Natural killer cell treated with Interleukin-12 subunit alpha and Interleukin-12 subunit beta and Interleukin-15 and Interleukin-18, amount 100 ng/mL, for 72 hours (primary cell): ENCODE measurements at places on chromosomes 5 and 9. TPM values are rescaled to one million over a fixed set of nuclear protein-coding genes. Genes with fewer than 3 reads are reported as not detected.

GRCh38 chr5:176629853-176630680 lies at the start of the genes EIF4E1B and SNCB:
Gene EIF4E1B, plus strand, starts transcription at chr5:176630675. Its CDS starts 12,113 bp downstream, at chr5:176642788.
Gene SNCB, minus strand, starts transcription at chr5:176630534. Its CDS starts 880 bp downstream, at chr5:176629654.
- H3K36me3 ChIP-seq = no peaks in the 10 kb centered on the region
- H3K4me3 ChIP-seq = peak within 1 kb of the TSS; percentile 19
- peaks cover 70% of the 10 kb centered on the region for H3K27me3 ChIP-seq
- H3K27ac ChIP-seq = no peak within 1 kb of the TSS
- peaks cover 17% of the 10 kb centered on the region for H3K4me1 ChIP-seq

DNA sequence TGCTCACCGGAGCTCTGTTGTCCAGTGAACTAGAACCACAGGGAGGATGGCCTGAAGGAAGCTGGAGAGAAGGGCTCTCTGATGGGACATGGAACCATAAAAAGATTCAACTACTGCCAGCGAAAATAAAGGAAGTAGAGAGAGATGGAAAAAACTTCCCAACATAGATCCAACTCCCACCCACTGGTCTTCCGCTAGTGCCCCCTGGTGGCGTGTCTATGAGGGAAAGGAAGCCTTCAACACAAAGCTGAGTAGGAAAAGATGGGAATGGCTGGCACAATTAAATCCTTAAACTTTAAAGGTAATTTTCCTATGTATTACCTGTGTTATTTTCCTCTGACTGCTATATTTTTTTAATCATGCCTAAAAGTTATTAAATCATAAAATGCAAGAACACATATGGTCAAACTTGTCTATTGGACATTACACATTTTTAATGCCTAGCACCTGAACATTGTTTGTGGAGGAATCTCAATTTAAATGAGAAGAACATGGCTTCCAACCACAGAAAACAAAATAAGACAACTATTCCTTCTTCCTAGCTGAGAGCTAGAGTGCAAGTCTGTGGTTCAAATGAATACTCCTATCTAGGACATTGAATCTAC lies 51.5 kb downstream of the CEP120 start:
- no peak overlapping the region for H3K4me3 ChIP-seq
- DNase-seq = no peak
- peaks cover 33% of the 10 kb centered on the region for H3K36me3 ChIP-seq
- H3K27me3 ChIP-seq = no peaks in the 10 kb centered on the region
- H3K27ac ChIP-seq = no peak overlapping the region

COX7C gene
- 425 TPM for total RNA-seq

EDIL3 gene
- total RNA-seq = not detected

- H3K4me1 ChIP-seq = peaks cover 20% of the 10 kb centered on the region
- no peak overlapping the region for H3K27ac ChIP-seq
- peaks cover 5% of the 10 kb centered on the region for H3K27me3 ChIP-seq
- no peak overlapping the region for H3K4me3 ChIP-seq
- no peak for DNase-seq
- no peaks in the 10 kb centered on the region for H3K36me3 ChIP-seq
Observed at GRCh38 chr5:80122579-80122978, 87.4 kb downstream of the THBS4 start.

DNA sequence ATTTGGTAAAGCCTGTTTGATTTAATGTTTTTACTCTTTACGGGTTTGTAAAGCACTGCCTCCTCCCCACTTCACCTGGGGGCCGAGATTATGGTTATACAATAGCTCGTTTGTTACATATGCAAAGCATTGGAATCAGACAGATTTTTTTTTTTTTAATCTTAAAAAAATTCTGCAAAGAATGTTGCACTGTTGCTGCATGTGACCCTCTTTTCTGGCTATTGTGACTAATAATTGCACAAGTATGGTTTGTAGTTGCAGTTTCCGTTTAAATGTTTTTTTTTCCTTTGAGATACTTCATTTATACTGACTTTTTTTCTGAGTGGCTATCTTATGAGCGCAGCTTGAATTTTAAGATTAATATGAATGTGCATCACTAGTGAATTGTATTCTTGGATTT lies 165.3 kb downstream of the KDM4C start:
- no peak for DNase-seq
- peak overlapping the region; percentile 54 for H3K4me3 ChIP-seq
- peak overlapping the region; percentile 28 for H3K27ac ChIP-seq
- H3K36me3 ChIP-seq = no peaks in the 10 kb centered on the region
- H3K27me3 ChIP-seq = no peaks in the 10 kb centered on the region

LURAP1L gene
- not detected for total RNA-seq

DNA sequence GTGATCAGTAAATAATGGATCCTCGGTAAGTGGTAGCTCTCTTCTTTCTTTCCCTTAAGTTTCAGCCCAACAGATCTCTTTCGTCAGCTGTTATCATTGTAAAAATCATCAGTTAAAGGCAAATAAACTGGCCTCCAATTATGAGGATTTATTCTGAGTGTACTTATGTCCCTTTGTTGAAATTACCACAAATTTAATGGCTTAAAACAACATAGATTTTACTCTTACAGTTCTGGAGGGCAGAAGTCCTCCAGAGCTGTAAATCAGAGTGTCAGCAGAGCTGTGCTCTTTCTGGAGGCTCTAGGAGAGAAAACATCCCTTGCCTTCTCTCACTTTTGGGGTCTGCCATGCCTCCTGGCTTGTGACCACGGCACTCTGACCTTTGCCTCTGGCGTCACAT lies 104.6 kb downstream of the INSYN2B start:
- peaks cover 42% of the 10 kb centered on the region for H3K4me1 ChIP-seq
- peaks cover 10% of the 10 kb centered on the region for H3K36me3 ChIP-seq
- DNase-seq = no peak
- H3K27me3 ChIP-seq = no peaks in the 10 kb centered on the region
- H3K27ac ChIP-seq = peak overlapping the region; percentile 21

- H3K27ac ChIP-seq = peak overlapping the region; percentile 53
- H3K4me3 ChIP-seq = peak overlapping the region; percentile 11
- H3K27me3 ChIP-seq = no peaks in the 10 kb centered on the region
- DNase-seq = no peak
- peaks cover 10% of the 10 kb centered on the region for H3K36me3 ChIP-seq
Observed at GRCh38 chr5:59620535-59621212, 272.9 kb downstream of the PDE4D start.

GRCh38 chr5:178328826-178329730 lies 96.5 kb upstream of the PHYKPL start:
- H3K27ac ChIP-seq = no peak overlapping the region
- H3K36me3 ChIP-seq = no peaks in the 10 kb centered on the region
- no peak for DNase-seq

PRUNE2 gene
- 0.57 TPM for total RNA-seq

DNA sequence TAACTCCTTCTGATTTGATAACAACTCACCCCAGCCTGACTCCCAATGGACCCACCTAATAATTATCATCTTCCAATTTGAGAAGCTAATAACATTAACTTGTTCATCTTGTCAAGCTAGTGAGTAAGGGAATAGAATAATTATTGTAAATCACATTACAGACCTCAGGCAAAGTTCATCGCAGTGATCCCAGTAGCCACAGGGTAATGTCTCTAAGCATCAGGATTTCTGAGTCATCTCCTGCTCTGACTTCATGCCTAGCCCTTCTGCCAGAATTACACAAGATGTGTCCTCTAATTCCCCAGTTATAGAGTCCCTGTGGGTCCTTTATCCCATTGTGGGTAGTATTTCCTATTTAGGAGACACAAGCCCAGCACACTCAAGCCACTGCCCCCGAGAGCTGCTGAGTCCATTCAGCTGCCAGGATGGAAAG lies 365.7 kb downstream of the DEPDC1B start:
- DNase-seq = no peak
- H3K27me3 ChIP-seq = no peaks in the 10 kb centered on the region
- H3K4me1 ChIP-seq = no peaks in the 10 kb centered on the region
- H3K36me3 ChIP-seq = no peaks in the 10 kb centered on the region
- H3K4me3 ChIP-seq = no peak overlapping the region
- H3K27ac ChIP-seq = no peak overlapping the region

GRCh38 chr5:66828548-66829357 lies 232.6 kb downstream of the MAST4 start:
- peaks cover under 1% of the 10 kb centered on the region for H3K36me3 ChIP-seq
- H3K4me3 ChIP-seq = peak overlapping the region; percentile 90
- no peak for DNase-seq
- H3K4me1 ChIP-seq = peaks cover 58% of the 10 kb centered on the region
- peaks cover 25% of the 10 kb centered on the region for H3K27me3 ChIP-seq
- peak overlapping the region; percentile 87 for H3K27ac ChIP-seq

- H3K36me3 ChIP-seq = no peaks in the 10 kb centered on the region
- no peak for DNase-seq
- no peak overlapping the region for H3K4me3 ChIP-seq
- H3K4me1 ChIP-seq = no peaks in the 10 kb centered on the region
- no peak overlapping the region for H3K27ac ChIP-seq
Observed at GRCh38 chr5:170655476-170655875, 128.0 kb upstream of the GABRP start.

CDO1 gene
- not detected for total RNA-seq
